ENCODE measurements at places on chromosomes 1 and 21. TPM values are rescaled to one million over a fixed set of nuclear protein-coding genes. Genes with fewer than 3 reads are reported as not detected.

DNA sequence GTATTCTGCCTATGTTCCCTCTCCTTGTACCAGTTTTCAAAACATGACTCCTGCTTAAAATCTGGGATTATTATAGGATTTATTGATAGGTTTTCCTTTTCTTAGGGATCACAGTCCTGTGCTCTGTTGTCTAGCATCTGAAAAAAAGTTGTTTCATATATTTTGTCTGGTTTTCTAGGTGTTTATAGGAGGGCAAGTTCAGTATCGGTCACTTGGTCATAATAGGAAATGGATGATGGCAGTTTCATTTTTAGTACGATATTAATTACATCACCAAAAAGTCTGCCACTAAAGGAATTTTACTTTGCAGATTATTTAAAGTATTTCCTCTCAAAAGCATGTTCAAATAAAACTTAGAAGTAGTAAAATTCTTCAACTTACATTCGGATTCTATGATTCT, 94.4 kb downstream of the RASAL2 start:
- DNase-seq, result no peak

- no peak for DNase-seq
Observed at GRCh38 chr1:156228501-156228900, 13.5 kb upstream of the BGLAP start.

GRCh38 chr21:42233067-42233961, 14.4 kb downstream of the ABCG1 start:
- DNase-seq, result peak; percentile 87

Gene RHCE
- 0.16 TPM for total RNA-seq

DNA sequence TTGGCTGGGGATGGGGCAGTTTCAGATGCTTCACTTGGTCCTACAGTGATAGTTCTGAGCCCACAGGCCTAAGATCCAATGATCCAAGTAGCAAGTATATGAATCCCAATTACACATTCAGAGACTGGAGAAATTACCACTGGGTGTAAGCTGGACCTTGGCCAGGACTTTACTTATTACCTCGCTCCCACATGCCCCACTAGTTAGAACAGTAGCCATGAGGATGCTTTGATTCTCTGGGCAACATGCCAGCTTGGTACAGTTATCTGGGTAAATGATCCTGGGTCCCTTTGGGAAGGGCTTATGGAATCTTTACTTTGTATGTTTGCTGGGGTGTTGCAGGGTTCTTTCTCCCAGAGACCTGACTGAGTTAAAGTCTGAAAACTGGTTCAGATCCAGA, 5.0 kb upstream of the FCAMR start:
- DNase-seq, result no peak

DNA sequence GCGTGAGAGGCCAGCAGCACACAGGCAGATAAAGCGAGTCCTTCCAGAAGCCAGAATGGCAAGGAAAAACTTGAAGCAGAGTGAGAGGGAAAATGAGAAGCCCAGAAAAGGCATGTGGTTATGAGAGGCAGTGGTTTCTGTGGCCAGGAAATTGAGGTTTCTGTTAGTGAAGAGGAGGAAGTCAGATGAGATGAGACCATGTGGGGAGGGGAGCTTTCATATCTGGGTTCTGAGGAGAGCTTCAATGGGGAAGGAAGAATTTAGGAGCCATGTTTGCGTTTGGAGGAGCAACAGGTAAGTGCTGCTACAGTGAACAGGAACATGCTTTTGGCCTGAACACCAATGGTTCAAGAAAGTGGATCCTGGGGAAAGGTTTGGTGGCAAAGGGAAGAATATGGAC, 6.1 kb upstream of the CD1A start:
- DNase-seq, result no peak

Gene PTP4A2
- total RNA-seq, result 40.9 TPM

DNA sequence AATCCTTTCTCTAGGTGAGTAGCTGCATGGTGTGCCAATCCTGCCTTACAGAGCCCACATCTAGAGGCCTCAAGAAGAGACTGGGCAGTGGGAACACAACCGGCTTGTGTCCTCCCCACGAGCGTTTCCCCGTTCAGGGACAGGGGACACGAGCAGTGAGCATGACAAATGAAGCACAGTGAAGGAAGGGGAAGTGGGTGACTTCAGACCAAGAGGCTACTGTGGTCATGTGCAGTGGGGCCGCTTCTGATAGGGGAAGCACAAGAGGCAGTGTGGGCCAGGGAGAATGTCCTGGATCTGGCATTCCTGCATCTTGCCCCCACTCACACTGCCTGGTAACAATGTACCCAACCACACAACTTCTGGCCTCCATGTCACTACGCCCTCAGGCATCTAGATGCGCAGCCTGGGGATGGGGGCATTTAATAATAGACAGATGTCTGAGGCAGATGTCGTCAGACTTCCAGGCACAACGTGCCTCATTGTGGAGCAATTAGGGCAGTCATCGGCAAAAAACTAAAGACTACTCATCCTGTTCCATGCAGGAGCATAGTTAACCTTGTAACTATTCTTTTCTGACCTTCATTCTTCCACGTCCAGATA, 155.6 kb upstream of the NBPF11 start:
- DNase-seq, result peak; percentile 31

Gene THEM5
- total RNA-seq, result 74.4 TPM

DNA sequence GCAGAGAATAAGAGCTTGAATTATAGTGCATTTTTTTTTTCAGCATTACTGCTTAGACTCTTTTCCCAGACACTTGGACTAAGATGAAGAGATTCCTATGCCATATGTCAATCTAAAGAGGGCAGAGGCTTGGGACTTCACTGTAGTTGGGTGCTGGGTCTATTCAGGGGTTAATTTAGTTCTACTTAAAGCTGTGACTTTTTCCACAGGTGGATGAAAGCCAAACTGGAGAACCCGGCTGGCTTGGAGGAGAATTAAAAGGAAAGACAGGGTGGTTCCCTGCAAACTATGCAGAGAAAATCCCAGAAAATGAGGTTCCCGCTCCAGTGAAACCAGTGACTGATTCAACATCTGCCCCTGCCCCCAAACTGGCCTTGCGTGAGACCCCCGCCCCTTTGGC, 104.8 kb downstream of the ATP5PO start:
- no peak for DNase-seq

DNA sequence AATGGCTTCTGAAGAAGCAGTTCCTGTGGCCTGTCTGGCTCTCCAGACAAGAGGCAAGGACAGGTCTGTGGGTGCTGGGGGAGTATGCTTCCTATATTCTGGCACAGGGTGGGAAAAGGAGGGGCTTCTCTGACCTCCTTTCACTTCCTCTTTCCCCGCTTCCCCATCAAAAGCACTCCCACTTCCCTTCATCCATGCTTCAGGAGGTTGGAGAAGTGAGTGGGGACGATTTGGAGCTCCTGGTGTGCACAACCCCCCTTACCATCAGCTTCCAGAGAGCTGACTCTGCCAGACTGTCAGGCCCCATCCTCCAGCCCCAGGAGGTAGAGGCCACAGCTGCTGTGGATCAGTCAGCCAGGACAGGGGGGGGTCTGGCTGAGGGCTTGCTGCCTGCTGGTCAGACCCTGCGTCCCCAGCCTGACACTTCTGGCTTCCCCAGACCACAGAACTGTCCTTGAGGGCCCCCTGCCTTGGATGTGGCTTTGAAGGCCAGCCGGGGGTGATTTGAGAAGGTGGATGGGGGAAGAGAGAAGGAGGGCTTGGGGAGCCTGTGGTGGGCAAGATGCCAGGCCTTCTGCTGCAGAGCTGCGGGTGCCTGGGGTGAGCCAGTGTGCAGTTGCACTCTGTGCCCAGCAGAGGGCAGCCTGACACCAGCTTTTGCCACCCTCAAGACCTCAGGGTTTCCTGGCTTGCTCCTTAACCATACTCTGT, 21.5 kb upstream of the TMEM222 start:
- DNase-seq, result peak; percentile 96

GRCh38 chr1:17544776-17545350, 5.4 kb downstream of the ARHGEF10L start:
- DNase-seq, result no peak

DNA sequence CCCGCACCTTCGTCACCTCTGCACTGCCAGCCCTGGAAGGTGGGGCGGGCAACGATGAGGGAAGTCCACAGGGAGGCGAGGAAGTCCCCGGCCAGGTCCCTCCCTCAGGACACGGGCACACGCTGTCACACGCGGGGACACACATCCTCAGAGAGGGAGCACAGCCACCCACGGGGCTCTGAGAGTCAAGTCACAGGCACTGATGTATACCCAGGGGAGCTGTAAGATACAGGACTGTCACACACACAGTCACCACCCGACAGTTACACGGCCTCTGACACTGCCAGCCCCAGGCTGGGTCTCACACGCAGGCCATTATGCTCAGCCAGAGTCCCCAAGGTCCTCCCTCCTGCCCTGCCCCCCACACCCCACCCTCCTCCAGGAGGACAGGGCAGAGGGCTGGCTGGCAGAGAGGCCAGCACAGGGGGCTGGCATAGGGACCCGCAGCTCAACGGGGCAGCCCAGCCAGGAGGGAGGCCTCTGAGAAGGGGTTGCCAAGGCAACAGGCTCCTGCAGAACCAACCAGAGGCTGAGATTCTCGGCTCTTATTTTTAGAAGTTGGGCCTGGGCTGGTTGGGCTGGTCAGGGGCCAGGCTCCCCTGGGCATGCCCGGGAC, 17.7 kb upstream of the ADGRB2 start:
- DNase-seq, result no peak

DNA sequence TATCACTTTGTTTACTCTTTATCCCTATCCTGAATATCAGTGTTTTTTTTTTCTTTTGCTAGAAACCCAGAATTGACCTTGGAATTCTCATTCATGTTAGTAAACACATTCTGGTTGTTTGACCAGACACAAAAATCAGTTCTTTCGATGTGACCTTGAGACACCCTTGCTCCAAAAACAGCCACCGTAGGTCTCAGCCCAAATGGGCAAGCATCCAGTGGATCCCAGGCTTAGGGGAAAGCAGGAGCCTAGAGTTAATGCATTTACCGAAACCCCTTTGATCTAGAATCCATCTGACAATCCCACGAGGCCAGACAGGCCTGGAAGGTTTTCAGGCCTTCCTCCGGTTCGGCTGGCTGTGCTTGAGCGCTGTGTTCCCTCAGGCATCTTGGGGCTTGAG, 47.6 kb downstream of the IRF2BP2 start:
- DNase-seq, result peak; percentile 76

Gene HCN3
- total RNA-seq, result 5.4 TPM

- no peak for DNase-seq
Observed at GRCh38 chr21:41098481-41099042, 69.4 kb upstream of the BACE2 start.

Gene OVAAL
- total RNA-seq, result not detected

DNA sequence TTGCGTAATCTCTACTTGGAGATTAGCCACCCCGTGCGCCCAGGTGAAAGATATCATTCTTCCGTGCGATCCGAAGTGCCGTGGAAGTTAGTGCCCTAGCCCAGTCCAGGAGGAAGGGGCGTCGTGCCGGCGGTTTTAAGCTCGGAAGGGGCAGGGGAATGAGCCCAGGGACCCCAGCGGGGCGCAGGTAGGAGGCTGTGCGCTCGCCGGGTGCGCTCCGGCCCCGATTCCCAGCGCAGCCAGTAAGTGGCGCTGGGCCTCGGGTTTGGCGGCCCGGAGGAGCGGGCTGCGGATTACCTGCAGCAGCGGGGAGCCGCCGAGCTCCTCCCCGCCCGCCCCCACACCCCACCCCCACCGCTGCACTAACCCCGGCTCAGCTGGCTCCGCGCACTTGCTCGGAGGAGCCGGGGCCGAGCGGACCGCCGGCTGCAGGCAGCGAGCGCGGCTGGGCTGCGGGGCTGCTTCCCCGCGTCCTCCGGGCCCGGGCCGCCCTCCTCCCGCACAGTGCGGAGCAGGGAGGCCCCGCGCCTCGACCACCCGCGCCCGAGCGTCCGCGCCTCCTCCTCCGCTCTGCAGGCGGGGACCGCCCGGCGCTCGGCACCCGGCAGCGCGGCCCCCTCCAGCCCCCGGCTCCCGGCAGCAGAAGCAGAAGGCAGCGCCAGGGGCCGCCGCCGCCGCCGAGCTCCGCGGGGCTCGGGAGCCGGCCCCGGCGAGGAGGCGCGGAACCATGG, at the start of gene RYR2:
Gene RYR2, plus strand, starts transcription at position 390 of the 731 bp plus-strand sequence. Its CDS starts 338 bp downstream, at position 728.
- no peak for DNase-seq

DNA sequence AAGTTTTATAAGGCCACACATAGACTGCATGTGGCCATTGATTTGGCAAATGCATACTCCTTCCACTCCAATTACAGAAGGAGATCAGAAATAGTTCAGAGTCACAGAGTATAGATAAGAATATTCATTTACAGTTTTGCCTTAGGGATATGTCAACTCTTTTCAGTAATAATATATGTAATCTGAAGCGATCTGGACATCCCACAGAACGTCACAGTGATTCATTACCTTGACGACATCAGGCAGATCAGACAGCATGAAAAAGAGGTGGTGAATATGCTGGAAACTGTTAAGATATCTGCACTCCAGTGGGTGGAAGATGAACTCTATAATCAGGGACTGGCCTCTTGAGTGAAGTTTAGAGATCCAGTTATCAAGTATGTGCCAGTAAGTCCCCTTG, 240.4 kb downstream of the DPYD start:
- no peak for DNase-seq

- DNase-seq, result no peak
Observed at GRCh38 chr1:219503604-219504003, 109.3 kb downstream of the ZC3H11B start.

Gene IFI6
- 11.8 TPM for total RNA-seq

Gene PLPPR4
- total RNA-seq, result 1.9 TPM

Gene LAMB3
- total RNA-seq, result 70.0 TPM

Gene ANKRD35
- total RNA-seq, result 68.6 TPM

Gene SPATC1L
- 5.4 TPM for total RNA-seq
